ENCODE measurements at places on chromosomes 4 and X.

GRCh38 chr4:101304916-101305315 is 42.4 kb downstream of the PPP3CA start:
- no peak for DNase-seq

DNA sequence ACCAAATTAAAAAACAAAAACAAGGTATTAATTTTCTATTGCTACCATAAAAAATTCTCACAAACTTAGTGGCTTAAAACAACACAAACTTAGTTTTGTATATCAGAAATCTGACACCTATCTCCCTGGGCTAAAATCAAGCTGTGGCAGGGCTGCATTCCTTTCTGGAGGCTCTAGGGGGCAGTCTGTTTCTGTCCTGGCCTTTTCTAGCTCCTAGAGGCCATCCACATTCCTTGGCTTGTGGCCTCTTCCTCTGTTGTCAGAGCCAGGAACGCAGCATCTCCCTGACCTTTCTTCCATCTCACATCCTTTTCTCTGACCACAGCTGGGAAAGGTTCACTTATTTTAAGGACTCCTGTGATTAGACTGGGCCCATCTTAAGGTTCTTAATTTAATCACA is 38.9 kb upstream of the TLR2 start:
- no peak for DNase-seq

DNA sequence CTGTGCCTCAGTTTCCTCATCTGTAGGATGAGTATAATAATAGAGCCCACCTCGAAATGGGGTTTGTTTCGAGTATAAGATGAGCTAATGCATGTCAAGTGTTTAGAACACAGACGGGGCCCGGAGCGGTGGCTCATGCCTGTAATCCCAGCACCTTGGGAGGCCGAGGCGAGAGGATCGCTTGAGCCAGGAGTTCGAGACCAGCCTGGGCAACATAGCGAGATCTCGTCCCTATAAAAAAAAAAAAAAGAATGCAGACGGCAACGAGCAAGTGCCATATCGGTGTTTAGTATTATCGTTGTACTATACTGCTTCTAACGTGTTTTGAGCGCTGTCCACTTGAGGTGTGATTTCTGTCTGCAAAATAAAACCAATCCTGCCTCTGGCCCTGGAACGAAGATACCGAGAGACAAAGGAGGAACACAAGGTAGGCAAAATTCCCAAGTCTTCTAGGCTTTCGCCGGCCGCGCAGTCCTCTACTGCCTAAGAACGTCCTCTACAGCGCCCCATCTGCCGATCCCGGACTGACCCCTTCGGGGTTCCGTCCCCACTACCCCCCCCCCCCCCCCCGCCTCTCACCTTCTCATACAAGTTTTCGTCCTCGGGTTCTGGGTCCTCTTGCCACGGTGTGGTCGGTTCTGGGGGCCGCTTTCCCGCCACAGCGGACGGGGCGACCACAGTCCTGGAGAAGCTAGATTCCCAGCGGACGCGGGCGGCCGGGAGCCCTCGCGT is 442 bp downstream of the NDUFB11 start:
- DNase-seq: no peak

GRCh38 chr4:7186031-7186430 is 6.3 kb upstream of the SORCS2 start:
- DNase-seq: no peak

DNA sequence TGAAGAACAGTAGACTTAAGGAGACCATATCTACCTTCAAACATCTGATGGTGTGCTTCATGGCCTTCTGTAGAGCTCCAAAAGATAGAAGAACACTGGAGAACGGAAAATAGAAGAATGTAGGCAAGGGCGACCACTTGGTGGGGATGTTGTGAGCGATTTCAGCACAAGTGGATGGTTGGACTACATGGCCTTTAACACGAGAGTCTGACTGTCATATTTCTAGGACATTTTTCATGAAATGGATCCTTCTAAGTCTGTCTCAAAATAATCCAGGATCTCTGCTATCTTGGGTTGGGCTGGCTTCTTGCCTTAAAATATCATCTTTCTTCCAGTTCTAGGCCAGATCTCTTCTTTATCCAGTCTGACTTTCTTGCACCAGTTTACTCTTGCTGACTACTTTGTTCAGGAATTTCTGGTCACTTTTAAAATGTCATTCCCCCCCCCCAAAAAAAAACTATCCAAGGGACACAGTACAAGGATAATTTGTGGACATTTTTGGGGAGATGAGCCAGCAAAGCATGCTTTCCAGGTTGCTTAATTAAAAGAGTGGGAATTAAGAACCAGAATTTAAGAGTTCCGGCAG is 1.2 kb upstream of the MID1IP1 start:
- DNase-seq: no peak

DNA sequence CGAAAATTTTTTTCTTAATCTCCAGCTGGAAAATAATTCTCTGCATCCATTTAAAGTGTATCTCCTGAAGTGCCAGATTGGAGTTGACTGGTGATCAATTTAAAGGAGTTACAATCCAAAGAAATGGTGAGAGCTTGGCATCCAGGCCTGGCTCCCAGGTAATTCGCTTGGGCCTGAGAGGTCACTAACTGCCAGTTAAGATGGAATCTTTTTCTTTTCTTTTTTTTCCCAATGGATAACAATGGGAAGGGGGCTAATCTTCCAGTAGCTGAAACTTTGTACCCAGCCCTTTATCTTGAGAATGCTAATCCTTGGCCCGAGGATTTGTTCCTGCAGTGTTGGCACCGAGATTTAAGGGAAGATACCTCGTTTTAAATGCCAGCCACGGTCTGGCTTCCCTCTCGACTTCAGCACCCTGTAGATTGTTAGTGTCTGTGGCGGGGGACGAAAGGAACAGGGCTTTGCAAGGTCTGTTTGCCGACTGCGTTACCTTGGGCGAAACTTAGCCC is 13.3 kb upstream of the PITX2 start:
- DNase-seq: no peak

DNA sequence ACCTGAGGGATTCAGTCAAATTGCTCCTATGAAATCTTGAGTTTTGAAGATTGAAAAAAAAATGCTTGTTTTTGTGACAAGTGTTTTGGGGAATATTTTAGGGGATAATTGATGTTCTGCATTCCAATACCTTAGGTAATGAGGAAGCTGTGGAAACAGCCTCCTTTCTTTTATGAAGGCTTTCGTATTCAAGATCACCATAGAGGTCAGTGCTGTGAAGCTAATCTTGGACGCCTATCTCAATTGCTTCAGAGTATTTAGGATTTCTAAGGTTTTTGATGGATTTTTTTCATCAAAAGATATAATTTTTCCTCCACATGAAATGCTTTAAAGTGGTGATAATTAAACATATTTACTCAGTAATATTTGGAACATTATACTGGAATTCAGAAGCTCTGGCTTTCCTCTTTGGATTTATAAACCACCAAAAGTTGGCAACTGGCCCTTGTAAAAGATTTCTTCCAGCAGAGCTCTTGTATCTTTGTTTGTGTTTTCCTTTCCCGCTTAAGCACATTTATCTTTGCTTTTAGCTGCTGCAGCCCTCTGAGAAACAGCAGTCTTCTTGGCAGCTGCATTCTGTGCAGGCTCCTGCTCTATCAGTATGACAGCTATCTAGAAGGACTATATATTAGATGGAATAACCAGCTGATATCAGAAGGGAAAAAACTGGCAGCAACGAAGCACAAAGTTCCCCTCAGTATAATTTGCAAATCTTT is 63.7 kb downstream of the HMGB2 start:
- DNase-seq: no peak

DNA sequence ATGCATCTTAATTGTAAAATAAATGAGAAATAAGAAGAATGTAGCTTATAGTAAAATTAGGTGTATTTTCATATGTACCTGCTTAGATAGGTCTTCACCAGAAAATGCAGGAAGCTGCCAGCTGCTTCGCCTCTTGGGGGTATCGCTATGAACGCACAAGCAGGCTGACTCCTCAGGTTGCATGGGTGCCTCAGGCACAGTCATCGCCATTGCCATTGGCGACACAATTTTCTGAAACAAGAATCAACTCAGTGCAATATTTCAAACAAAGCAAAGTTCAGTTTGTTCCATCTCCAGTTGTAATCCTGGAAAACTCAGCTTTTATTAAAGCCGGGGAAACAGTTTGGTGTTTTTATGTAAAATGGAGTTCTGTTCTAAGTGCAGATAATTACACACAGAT is 29.7 kb downstream of the STOX2 start:
- DNase-seq: no peak

DNA sequence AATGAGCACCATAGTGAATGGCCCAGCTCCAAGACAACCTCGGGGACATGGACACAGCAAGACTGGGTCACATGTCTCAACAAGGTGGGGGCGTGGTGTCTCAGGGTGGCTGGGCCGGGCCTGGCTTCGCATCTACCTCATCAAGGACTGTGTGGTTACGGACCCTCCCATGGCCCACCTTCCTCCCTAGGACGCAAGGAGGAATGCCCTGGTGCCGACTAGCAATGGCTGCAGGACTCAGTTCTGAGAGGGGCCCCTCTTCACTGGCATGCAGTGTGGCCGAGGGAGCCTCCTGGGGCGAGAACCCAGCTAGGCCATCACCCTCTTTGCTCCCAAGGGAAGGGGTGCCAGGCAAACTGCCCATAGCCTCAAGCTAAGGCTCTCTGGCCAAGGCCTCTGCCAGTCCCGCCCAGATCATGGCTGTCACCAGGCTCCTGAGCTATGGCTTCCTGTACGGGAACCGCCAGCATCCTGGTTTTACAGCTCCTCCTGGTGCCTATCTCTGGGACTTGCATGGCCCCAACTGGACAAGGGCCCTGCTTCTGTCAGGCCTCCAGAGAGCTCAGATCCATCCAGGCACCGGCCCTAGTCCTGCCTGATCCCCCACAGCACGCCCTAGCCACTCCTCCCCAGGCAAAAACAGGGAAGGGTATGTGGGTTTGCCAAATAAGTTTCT is 218.0 kb upstream of the AGTR2 start:
- DNase-seq: no peak

DNA sequence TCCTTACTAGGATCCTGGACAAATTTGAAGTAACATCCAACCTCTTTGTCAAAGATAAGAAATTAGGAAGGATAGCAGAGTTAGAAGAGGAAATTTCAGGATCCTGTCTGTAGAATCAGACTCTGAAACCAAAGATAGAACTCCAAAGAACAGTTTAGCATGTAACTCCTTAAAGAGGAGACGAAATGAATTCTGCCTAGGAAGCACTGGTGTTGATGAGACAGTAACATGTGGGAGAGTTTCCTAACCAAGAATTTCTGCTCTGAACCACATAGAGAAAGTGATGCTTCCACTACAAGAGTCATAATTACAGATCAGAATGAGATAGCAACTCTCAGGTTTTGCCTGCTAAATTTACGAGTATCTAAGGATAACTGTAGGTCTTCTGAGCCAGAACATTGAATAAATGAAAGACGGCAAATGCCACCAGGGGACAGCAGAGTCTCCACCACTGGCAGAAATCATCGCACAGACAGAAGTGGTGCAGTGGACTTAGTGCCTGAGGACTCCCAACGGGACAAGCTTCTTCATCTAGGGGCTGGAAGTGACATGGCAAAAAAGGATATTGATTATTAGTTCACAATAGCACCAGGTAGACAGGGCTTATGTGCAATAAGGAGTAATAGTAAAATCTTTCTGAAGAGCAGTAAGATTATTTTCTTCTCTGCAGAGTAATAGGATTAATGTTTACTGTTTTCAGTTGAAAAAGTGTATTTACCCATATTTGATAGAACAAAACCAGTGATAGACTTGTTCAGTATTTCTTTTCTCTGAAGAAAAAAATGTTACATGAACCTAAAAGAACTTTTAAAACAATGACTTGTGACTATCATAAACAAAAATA is 6.7 kb upstream of the PPID start:
- peak; percentile 13 for DNase-seq

GRCh38 chrX:111191598-111191997 is 78.7 kb downstream of the CAPN6 start:
- DNase-seq: no peak
